ENCODE measurements at places on chromosomes 2 and 18.

GRCh38 chr2:694906-695510, 17.8 kb upstream of the TMEM18 start:
- DNase-seq, result no peak

GRCh38 chr2:204913854-204914464, 368.7 kb downstream of the PARD3B start:
- DNase-seq, result no peak

DNA sequence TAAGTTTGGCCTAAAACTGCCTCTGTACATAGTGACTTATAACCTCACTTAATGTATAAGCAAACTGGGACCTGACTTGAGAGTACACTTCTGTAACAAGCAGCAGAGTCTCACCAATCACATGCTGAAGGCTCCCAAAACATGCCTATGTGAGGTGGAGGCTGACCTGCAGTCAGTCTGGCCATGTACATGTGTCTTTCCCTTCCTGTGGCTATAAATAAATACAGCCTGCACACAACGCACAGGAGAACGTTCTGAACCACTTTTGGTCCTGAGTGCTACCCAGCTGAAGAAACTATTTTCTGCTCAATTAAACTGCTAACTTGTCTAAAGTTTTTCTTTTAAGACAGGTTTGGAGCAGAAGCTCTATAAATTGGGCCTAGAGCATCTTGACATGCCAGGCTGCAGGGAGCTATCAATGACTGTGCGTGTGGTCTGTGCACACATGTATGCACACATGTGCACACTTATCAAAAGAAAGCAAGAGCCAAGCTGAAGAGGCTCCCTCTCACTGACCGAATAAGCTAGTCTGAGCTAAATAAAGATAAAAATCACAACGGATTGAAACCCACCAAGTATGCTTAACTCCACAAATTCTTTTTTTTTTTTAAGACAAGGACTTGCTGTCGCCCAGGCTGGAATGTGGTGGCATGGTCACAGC, 15.0 kb downstream of the RNASEH1 start:
- DNase-seq, result no peak

DNA sequence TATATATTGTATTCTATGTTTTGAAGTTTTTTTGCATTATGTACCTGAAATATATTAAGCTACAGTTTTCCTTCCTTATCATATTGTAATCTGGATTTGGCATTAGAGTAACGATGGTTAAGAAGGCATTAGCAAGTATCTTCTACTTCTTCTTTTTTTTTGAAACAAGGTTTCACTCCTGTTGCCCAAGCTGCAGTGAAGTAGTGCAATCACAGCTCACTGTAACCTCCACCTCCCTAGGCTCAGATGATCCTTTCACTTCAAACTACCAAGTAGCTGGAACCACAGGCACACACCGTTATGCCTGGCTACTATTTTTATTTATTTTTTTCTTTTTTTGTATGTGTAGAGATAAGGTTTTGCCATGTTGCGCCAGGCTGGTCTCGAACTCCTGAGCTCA, 201.1 kb downstream of the ZNF804A start:
- no peak for DNase-seq

DNA sequence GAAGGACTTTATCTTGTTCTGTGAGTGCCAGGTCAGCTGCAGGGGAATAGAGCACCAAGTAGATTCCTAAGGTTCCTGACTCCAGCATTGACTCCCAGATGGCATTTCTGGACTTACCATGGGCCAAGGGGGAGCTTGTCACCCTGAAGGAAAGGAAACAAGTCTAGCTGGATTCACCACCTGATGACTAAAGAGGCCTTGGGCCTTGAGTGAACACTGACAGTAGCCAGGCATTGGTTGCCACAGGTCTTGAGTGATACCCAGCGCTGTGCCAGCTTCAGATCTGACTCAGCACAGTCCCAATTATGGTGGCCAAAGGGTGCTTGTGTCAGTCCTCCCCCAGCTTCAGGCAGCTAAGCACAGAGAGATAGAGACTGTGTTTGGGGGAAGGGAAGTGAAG, 40.1 kb upstream of the CAPN13 start:
- no peak for DNase-seq

DNA sequence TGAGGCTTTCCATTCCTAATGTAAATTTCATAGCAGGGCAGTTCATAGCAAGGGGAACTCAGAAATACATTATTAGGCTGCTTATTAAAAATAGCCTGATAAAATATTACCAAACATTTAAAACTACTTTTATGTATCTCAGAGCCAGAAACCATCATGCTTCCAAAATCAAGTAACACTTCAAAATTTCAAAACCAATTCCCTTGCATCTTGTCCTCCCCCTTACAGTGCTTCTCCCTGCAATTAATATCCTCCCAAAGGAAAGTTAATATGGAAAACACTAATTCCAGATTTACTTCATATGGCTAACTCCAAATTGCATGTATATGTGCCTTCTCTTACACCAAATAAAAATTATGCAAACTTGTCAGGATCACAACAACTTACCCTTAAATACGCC, 6.6 kb downstream of the PLEKHH2 start:
- DNase-seq, result no peak

DNA sequence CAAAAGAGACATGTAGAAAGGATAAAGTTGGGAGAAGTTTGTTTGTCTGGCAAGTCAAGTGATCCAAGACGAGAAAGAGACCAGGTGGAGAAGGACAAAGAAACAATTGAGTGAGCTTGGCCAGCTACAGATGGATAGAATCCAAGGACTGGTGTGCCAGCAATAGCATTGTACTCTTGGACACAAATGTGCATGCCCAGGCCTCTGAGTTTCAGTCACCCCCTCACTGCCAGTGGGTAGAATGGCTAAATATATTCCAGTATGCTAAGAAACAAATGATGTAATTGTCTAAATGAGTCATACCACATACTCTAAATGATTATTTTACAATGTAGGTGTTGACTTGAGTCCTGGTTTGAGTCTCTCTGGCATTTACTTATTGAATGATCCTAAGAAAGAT, 881.3 kb downstream of the LRRTM4 start:
- no peak for DNase-seq

DNA sequence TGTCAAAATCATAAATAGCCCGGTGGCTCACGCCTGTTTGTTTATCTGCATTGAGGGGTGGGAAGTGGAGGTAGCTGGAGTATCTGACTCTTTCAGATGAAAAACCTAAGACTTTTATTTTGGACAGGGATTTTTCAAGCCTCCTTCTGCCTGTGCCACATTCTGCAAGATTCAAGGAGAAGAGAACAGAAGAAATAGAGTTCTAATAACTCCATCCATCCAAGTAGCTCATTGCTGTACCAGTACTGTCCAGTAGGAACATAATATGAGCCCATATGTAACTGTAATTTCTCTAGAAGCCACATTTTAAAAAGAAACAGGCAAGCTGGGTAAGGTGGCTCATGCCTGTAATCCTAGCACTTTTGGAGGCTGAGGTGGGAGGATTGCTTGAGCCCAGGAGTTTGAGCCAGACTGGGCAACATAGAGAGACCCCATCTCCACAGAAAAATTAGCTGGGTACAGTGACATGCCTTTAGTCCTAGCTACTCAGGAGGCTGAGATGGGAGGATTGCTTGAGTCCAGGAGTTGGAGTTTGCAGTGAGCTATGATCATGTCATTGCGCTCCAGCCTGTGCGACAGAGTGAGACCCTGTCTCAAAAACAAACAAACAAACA, 35.4 kb upstream of the NT5DC4 start:
- DNase-seq, result no peak

DNA sequence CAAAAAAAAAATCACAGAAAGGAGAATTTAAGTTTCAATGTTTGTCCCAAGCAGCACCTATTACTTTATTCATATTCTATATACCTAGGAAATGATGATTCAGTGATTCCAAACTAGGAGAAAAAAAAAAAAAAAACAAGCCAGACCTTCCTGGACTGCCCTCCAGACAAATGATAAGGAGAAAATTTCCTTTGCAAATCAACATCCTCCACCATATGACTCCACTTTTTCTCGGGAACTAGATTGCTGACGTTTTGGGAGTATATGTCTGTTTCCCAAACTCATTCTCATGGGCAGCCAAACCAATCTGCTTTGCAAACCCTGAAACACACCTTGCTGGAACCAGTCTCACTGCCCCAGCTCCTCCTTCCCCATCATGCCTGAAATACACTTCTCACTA, 16.8 kb downstream of the AP1S3 start:
- DNase-seq, result no peak

DNA sequence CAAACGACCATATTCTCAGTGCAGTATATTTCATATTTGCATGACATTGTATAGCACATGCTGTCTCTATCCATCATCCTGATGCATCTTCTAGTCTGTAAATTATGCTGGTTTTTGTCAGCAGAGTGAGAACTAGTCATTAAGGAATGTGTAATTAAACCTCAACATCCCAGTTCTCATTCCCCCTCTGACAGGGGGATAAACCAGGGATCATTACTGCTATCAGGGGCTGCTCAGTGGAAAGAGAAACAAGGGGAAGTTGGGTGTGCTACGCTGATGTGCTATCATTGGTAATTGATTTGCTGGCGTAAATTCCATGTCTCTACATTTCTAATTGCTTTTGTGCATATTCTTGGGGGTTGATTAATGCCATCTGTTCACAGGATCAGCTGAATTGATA, 7.7 kb downstream of the CNTNAP5 start:
- DNase-seq, result no peak

GRCh38 chr18:12430137-12430990, 22.6 kb downstream of the PRELID3A start:
- no peak for DNase-seq

DNA sequence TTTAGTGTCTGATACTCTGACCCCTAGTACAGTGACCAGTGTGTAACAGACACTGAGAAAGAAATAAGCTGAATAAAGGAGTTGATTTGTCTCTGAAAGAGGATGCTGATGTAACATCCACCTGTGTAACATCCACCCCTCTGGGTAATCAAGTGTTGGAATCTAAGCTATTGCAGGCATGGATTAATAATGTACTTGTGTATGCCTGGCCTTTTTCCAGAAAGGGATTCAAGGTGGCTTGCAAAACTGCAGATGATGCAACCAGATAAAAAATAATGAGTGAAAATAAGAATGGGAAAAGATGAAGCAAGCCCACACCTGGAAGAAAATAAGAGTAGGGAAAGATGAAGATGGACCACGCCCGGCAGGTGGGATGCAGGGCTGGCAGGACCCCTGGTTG, 48.2 kb upstream of the FOXI3 start:
- no peak for DNase-seq

- DNase-seq, result no peak
These were observed 25.7 kb downstream of the TPO start for GRCh38 chr2:1438972-1439371.

DNA sequence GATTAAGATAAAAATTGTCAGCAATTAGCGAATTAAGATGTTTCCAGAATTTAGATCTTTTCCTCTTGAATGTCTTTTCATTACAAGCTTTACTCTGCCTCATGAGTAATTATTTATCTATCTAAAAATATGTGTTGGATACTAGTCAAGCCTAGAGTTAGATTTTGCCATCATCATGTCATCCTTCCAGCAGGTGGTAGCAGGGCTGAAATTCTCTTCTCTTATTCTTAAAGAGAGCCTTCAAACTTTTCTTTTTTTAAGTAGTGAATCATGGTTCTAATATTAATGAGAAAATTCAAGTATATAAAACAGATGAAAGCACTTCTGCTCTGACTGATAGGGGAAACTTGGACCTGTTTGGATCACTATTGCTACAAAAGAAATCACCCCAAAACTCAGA, 240.7 kb upstream of the EPAS1 start:
- no peak for DNase-seq

DNA sequence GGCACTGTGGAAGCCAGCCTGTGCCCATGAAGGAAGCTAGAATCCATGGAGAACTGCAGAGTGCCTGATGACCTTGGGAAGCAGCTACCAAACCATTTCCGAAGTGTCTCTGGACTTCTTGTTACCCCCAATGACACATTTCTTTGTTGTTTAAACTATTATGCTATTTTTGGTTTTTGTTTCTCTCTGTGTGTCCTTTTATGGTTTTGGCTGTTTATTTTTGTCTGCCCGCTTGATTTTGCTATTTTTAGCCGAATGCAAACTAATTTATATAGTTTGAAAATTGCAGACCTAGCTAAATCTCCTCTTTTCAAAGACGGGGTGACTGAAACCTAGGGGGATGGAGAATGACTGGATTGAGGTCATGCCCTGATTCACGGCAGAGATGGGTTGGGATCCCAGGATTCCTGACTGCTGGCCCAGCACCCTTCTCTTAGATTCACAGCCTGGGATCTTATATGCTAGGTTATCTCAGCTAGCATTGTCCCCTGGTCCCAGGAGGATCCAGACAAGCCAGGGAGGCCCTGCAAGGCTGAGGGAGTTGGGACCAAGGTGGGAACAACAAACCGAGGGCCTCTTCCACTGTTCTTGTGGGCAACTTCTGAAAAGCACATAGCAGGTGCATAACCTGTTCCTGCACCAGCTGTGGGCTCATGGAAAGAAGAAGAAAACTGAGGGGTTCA, 116.3 kb upstream of the HAAO start:
- DNase-seq, result no peak

- no peak for DNase-seq
These were observed 681.0 kb upstream of the ID2 start for GRCh38 chr2:8000870-8001269.

DNA sequence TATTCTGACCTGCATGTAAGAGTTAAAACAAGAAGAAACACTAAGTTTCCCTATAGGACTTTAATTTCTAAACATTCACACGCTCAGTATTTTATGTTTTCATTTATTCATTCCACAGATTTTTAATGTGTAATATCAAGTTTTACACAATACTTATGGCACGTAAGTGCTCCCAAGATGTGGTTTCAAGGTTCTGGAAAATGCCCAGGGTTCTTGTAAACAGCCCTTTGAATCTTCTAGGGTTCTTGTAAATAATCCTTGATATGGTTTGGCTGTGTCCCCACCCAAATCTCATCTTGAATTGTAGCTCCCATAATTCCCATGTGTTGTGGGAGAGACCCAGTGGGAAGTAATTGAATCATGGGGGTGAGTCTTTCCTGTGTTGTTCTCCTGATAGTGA, 383.0 kb downstream of the TXNL1 start:
- DNase-seq, result no peak

- DNase-seq, result no peak
These were observed 133.8 kb downstream of the NAPG start for GRCh38 chr18:10659594-10659993.

GRCh38 chr2:76980067-76980787, 541.9 kb downstream of the LRRTM4 start:
- no peak for DNase-seq

GRCh38 chr2:232537499-232537898, 2.0 kb upstream of the CHRNG start:
- DNase-seq, result no peak

DNA sequence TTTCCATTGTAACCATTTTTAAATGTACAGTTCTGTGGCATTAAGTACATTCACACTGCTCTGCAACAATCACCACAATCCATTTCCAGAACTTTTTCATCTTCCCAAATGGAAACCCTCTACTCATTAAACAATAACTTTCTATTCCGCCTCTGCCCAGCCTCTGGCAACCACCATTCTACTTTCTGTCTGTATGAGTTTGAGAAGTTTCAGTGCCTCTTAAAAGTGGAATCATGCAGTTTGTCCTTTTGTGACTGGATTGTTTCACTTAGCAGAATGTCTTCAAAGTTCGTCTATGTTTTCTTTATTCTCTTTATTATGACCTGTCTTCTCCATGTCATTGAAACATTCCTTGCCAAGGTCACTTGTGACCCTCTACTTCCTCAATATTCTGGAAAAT, 22.0 kb upstream of the PELI1 start:
- no peak for DNase-seq

- DNase-seq, result no peak
These were observed 8.9 kb downstream of the ADAM23 start for GRCh38 chr2:206452242-206452641.

Measured in WERI-Rb-1 (cell line).